ENCODE measurements at places on chromosomes 5 and 9.

DNA sequence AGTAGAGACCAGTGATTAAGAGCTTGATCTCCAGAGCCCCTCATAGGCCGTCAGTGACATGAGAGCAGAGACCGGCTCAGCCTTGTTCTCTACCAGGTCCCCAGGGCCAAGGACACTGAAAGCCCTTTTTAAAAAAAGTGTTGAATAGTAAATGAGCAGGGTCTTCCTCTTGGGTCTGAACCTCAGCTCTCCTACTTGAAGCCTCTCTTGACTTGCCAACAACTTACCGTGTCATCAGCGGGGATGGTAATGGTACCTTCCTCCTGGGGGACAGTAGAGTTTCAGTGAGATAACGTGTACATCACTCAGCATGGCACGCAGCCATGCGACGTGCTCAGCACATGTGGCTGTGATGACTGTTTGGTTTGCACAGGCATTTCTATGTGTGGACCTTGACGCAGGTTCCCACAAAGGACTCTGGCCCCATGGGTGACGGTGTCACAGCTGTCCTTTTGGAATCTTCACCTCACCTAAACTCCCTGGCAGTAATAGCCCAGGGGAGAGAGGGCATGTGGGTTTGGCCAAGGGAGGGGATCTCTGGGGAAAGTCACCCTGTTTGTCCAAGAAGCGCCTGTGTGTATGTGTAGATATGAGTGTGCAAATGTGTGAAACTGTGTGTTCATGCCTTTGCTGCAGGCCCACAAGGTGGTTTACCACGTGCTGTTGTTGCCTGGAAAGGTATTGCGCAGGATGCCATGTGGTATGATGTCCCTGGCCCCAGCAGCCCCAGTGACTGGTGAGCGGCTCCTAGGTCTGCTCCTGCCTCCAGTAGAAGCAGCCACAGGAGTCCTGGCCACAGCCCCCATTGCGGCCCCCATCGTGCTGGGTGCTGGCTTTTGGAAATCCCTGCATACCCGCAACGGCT is 18.7 kb downstream of the ERGIC1 start:
- no peak for DNase-seq

GRCh38 chr9:70229026-70229425 is 29.8 kb upstream of the SMC5 start:
- no peak for DNase-seq

- DNase-seq = no peak
Measured at GRCh38 chr9:124594225-124594624, 87.0 kb upstream of the NR5A1 start.

DNA sequence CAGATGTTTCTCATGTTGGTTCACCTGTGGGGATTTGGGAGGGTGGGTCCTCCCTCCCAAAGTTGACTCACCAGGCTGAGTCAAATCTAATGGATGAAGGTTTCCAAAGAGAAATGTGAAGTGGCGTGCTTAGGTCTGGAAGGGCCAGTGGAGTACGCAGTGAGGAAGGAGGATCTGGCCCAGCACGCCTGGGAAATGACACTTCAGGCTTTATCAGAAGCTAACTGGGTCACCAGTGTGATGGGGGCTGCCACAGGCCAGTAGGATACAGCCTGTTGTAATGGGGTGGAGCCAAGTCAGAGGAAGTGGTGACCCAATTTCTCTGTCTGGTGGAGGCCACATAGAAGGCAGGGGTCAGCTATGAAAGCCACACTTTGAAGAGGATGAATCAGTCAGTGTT is 18.0 kb downstream of the POLR1E start:
- no peak for DNase-seq

GRCh38 chr5:31186672-31187267 is 6.7 kb upstream of the CDH6 start:
- DNase-seq = peak; percentile 42

GRCh38 chr5:112125903-112126302 is 293.2 kb downstream of the EPB41L4A start:
- no peak for DNase-seq

- DNase-seq = no peak
Measured at GRCh38 chr9:137128862-137129455, 10.0 kb upstream of the GRIN1 start.

GRCh38 chr9:79562749-79563386 is 8.9 kb upstream of the TLE4 start:
- no peak for DNase-seq

- DNase-seq = no peak
Measured at GRCh38 chr5:94397508-94397907, 220.9 kb downstream of the KIAA0825 start.

GRCh38 chr5:51375084-51375483 is 8.2 kb upstream of the ISL1 start:
- no peak for DNase-seq

DNA sequence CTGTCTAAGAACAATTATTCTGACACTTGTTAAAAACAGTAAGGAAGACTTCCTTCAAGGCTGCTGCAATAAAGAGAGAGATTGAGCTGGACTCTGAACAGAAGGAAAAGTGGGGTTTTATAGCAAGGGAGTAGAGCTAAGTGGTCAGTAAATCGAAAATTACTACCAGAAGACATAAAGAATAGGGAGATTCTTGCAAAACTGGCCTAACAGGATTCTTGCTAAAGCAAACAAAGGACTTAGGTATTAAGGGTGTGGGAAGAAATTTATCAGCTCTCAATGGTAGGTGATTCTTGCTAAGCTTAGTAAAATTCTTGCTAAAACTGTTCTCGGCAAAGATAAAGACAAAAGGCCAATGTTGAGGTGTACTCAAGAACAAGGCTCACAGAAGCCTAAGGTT is 300.5 kb downstream of the SLCO4C1 start:
- no peak for DNase-seq

DNA sequence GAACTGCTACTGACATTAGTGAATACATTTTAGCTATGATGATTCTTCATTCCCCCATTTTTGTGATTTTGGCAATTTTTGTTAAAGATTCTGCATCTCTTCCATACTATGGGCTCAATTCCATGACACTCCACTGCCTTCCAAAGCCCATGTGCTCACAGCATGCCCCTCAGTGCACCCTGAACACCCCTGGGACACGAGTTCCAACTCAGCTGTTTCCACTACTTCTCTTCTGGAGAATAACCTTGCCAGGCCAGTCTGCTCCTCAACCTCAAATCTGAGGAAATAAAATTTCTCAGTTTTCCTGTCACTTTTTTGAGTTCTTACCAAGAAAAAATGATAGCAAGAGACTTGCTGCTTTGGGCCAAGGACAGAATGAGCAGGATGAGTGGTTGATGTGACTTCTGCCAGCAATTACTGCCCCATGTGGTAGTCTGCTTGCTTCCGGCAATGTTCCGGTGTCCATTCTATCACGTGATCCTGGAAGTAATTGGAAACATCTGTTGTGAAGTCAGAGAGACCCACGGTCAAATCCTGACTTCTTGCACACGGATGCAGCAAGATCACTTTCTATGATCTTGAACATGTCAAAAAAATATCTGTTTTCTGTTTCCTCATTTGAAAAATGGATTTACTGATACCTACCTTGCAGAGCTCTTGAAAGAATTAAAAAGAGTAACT is 58.3 kb downstream of the EGFLAM start:
- DNase-seq = no peak
